ENCODE measurements at places on chromosomes 1 and 21.

DNA sequence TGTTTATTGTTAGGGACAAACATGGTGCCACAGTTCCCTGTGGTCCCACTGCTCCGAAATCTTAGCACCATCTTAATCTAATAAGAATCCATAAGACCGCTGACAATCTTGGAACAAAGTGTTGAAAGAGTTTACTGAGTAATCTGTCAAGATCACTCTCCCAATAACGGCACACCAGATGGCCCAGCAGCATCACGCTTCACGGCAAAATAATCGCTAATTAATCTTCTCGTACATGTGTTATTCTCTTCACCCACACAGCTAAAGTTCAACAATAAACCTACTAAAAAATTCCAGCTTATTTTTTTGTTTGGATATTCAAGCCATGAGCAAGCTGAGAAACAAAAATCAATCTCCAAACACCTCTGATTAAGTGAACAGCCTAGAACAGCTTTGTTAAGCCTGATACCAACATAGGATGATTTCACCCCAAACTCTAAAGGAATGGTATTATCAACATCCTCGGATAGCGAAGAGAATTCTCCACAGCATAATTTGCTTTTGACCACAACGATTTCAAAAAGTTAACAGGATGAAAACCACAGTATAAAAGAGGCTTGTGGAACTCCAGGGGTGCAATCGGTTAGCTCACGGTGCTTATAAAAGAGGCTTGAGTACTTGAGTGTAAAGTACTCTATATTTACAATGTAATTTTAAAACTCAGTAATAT lies 329.9 kb upstream of the GREM2 start:
- no peak for DNase-seq

DNA sequence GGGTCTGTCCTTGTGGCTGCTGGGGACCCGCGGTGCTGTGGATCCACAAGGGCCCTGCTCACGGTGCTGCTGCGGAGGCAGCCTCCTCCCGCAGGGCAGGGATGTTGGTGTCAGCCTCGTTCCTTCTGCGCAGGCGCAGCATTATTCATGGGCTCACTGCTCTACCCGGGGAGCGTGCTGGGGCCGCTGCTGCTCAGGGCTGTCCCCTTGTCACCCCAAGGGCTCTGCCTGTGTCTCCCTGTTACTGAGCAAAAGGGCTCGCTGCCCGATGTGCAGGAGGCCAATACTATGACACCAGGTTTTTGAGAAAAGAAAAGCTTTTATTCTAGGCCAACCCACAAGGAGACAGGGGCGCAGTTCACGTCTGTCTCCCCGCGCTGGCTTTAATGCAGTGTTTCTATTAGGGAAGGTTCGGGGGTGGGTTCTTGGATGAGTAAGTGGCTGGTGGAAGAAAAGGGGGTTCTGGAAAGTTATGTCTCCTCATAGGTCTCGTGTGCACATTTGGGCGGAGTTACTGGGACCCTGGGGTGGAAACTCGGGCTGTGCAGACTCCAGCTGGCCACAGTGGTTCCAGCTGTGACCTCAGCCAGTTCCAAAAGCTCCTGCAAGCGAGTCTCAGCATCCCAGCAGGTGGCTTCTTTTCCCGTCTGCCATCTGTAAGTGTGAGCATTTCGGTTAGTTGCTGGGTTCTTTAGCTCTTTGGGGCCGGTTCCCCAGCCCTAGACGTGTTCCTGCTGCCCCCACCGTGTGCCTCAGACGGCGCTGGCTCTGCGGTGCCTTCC lies 40.8 kb upstream of the LRRC3 start:
- no peak for DNase-seq

GRCh38 chr1:160367516-160367900 lies 637 bp downstream of the NHLH1 start:
- no peak for DNase-seq

- no peak for DNase-seq
Observed at GRCh38 chr21:42202321-42202720, 16.6 kb upstream of the ABCG1 start.

- no peak for DNase-seq
Observed at GRCh38 chr1:15966081-15966955, 9.6 kb downstream of the ZBTB17 start.

DNA sequence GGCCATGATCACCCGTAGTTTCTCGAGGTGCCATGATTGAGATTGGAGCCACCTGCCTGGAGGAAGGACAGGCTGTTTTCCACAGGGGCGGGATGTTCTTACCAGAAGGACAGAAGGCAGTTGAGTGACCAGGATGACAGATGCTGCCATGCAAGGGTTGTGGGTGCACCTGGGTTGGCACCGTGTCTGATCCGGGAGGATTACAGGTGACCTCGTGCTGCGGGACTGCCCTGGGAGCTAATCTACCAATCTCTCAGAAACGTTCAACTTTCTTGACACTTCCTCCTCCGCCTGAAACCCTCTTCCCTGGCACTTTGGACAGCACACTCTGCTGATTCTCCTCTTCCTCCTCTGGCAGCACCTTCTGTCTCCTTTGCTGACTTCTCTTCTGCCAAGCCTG lies 13.8 kb upstream of the SLC6A9 start:
- no peak for DNase-seq

DNA sequence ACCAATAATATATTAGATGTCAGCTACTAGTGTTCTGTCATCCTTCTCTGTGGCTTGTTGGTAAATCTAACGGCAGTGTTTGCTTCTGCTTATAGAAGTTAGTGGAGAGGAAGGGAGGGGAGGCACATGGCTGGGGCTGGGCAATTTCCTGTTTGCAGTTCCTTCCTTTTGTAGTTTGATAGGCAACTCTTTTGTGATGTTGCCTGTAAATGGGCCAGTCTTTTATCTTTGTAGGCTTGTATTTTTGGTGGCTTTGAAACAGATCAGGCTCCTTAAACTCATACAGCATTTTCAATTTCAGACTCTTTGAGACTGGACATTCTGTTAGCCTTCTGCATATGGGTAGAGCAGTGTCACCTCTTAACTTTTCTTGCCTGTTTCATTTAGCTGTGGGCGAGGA lies 48.1 kb downstream of the CDC14A start:
- DNase-seq = peak; percentile 52

DNA sequence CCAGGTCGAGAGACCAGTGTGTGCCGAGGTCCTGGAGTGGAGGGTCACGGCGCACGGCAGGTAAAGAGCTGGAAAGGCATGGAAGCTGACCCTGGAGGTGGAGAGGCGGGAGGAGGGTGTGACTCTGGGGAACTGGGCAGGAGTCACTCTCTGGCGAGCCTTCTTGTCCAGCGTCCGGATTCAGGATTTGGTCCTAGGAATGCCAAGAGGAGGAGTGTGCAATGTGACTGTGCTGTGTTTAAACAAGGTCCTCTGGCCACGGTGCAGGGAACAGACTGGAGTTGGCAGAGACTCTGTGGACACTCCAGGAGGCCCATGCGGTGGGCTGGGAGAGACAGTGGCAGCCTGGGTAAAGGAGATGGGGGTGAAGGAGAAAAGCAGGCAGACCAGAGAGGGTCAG lies 64.2 kb upstream of the CASZ1 start:
- DNase-seq = no peak

- DNase-seq = no peak
Observed at GRCh38 chr1:240524356-240525069, 87.4 kb downstream of the GREM2 start.

DNA sequence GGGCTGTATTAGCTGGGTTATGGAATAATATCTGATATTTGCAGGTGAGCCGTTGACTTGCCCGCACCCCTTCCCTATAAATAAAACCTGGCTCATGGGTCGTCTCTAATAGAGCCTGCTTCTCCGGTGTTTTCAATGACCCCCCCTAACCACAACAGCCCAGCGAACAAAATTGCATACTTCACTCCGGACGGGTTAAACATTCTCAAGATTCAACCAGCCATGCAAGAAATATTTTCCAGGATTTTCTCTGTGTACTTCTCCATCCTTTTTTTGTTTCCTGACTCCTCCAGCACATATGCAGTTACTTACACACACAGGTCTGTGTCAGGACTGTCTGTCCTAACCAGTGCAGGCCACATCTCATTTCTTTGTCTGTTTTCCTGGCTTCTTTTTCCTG lies 267.7 kb downstream of the ZNF648 start:
- no peak for DNase-seq

DNA sequence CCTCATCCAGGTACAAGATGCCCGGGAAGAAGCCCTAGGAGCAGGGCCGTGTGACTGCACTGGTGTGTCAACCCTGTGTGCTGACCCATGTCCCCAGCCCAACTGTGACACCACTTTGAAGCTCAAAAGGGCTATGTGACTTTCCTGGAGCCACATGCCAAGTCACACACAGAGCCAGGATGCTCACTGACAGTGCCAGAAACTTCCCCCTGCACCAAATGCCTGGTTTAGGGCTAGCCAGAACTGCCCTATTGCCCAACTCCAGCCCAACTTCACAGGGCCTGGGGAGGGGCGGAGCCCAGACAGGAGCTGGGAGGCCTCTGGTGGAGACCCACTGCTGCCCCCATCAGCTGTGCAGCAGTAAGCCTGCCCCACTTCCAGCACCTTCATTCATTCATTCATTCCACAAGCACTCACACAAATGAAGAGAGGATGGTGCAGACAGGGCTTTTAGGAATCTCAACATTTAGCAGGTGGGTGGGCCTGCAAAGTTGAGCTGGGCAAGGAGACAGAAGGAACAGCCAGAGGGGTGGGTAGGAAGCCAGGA lies 36.7 kb downstream of the KCNQ4 start:
- peak; percentile 84 for DNase-seq

GRCh38 chr1:69643266-69643665 lies 75.5 kb downstream of the LRRC7 start:
- DNase-seq = peak; percentile 3

- no peak for DNase-seq
Observed at GRCh38 chr1:219235903-219236481, 62.3 kb downstream of the LYPLAL1 start.

GRCh38 chr1:53485478-53486394 lies 26.5 kb downstream of the DMRTB1 start:
- DNase-seq = peak; percentile 77

- peak; percentile 90 for DNase-seq
Observed at GRCh38 chr1:26417111-26417759, 6.6 kb downstream of the LIN28A start.

- DNase-seq = peak; percentile 78
Observed at GRCh38 chr1:21534674-21535378, 25.6 kb downstream of the ALPL start.

DNA sequence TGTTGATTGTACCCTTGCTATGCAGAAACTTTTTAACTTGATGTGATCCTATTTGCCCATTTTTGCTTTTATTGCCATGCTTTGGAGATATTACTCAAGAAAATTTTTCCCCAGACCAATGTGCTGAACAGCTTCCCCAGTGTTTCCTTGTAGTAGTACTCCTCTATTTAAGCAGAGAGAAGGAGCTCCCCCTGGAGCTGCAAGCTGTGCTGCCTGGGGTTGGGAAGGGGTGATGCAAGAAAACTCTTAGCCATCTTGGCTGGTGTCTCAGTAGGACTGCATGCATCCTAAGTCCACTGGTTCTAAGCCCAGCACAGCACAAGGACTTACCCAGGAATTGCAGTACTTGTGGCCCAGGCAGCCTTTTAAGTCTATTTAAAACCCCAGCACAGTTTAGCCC lies 121.6 kb downstream of the NTMT2 start:
- DNase-seq = no peak

DNA sequence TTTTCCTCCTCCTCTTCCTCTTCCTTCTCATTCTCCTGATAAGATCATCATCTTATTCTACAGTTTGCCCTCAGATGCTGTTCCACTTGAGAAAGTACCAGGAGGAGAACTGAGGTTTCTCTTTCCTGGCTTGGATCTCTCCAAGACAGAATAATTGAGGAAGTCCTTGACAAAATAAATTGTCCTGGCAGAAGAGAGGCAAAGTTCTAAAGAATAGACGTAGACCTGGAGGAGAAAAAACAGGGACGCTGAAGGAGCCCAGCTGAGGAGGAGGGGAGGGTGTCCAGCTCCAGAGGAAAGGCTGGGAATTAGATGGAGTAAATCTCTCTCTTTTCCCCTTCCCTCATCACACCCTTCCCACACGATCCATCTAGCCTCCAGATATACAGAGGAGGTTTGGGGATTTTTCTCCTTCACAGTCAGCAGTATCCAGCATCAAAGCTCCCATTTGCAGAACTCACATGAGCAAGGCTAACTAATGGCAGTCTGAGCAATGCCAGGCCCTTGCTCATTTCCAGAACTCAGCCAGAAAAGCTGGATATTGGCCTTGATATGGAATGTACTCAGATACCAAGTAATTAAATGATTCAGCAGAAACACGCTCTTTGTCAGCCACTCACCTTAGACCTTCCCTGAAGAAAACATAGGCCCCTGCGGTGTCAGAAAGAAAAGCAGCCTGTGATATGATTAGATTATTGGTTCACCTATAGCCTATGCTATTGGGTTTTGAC lies 5.1 kb upstream of the GNG12 start:
- no peak for DNase-seq

GRCh38 chr1:9311479-9311878 lies 18.8 kb downstream of the SPSB1 start:
- no peak for DNase-seq

GRCh38 chr1:24351918-24352627 lies 32.9 kb downstream of the GRHL3 start:
- no peak for DNase-seq

GRCh38 chr1:67044631-67045270 lies 9.2 kb downstream of the SLC35D1 start:
- no peak for DNase-seq

- no peak for DNase-seq
Observed at GRCh38 chr1:31696242-31696641, 7.6 kb downstream of the COL16A1 start.

- no peak for DNase-seq
Observed at GRCh38 chr21:34912022-34912945, 136.8 kb downstream of the RUNX1 start.

GRCh38 chr1:206734499-206735142 lies 36.0 kb upstream of the IL19 start:
- peak; percentile 57 for DNase-seq

- DNase-seq = no peak
Observed at GRCh38 chr1:61098906-61099437, 16.6 kb downstream of the NFIA start.

DNA sequence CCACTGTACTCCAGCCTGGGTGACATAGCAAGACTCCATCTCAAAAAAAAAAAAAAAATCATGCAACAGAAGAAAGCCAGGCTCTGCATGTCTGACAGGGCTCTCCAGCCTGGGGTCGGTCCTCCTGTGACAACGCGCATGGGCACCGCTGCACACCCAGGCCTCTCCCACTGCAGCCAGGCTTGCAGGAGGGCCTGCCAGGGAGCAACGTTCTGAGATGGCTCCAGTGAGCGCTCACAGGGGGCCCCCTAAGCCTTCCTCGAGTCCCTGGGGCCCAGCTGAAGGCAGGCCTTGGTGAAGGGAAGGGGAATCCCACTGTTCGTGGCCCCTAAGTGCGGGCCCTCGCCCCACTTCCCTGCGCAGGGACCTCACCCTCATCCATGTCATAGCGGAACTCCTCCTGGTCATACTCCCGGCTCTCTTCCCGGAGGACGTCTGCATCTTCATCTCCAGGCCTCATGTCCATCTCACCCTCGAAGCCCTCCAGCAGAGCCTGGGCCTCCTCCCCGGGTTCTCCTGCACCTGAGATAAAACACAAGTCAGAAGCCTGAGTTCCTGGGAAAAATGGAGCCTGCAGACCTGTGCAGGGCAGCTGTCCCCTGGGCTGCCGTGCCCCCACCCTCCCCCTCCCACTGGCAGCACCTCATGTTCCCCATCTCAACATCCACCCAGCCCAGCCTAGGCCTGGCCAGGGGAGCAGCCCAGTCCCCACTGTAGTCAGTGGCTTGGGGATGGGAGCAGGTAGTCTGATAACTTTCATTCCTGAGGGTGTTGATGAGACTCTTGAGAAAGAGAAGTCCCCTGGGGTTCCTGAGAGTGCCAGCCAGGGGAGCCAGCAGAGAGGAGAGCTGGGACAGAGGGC lies 20.3 kb downstream of the RSPH1 start:
- DNase-seq = no peak

- no peak for DNase-seq
Observed at GRCh38 chr1:10824821-10825540, 28.5 kb upstream of the CASZ1 start.

Measured in erythroblast (primary cell).